Forelimb muscle (tissue), 1 donor: ENCODE measurements at places on chromosomes 1 and 21.

GRCh38 chr1:23643736-23644554, 47.7 kb upstream of the RPL11 start:
- no peak for DNase-seq

DNA sequence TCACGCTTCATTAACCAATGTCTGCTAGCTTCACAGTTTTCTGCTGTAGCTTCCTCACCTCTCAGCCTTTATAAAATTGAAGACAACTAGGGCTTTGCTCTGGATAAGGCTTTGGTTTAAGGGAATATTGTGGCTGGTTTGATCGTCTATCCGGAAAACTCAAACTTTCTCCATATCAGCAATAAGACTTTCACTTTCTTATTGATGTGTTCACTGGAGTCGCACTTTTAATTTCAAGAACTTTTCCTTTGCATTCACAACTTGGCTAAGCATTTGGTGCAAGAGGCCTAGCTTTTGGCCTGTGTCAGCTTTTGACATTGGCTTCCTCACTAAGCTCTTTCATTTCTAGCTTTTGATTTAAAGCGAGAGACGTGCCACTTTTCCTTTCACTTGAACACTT, 12.9 kb downstream of the COA6 start:
- no peak for DNase-seq

GRCh38 chr1:201171063-201172036, 17.1 kb upstream of the TMEM9 start:
- DNase-seq, result no peak

- DNase-seq, result no peak
Measured at GRCh38 chr21:36602735-36603134, 96.2 kb upstream of the SIM2 start.

DNA sequence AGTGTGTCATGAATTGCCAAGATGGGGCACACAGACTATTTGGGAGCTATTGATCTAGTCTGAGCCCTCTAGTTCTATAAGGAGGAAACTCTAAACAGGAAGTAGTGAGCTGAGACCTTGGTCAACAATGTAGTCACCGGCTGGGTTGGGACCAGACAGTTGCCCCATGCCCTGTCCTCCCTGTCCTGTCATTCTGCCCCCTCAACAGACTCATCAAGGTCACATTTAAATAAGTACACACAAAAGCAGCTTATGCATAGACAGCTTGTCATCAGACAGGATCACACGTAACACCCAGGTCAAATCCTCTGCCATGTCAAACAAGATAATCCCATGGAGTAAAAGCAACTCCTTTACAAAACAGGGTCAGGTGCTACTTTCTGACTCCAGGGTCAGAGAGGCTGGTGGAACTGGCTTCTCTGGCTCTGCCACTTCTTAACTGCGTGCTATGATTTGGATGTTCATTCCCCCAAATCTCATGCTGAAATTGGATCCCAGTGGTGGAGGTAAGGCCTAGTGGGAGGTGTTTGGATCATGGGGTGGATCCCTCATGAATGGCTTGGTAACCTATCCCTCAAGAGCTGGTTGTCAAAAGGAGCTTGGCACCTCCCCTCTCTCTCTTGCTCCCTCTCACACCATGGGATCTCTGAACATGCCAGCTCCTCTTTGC, 128.9 kb downstream of the HIVEP3 start:
- no peak for DNase-seq

- no peak for DNase-seq
Measured at GRCh38 chr1:85544689-85545215, 35.8 kb upstream of the CCN1 start.

- peak; percentile 60 for DNase-seq
Measured at GRCh38 chr1:35557118-35557610, at the start of gene KIAA0319L. KIAA0319L (minus strand) TSS chr1:35557403; CDS start chr1:35554491, 2,912 bp downstream.

GRCh38 chr21:43341378-43342161, 85.4 kb downstream of the SIK1 start:
- DNase-seq, result no peak

DNA sequence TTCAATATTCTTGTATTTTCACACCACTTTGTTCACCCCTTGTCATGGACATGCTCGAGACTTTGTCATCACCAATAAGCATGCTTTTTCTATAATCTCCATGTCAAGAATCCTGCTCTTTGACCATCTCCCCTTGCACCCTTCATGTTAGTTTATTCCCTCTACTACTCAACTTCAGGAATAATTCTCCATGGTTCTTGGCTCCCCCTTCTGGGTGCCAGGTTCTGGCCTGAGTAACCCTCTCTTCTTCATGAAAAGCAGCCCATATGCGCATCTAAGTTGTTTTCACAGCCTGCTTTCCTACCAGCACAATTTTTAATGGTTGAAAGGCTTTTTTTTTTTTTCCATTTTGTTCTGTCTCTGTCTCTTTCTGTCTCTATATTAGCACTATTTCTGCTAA, 160.7 kb downstream of the LEPR start:
- no peak for DNase-seq

GRCh38 chr1:37473431-37474045, 842 bp upstream of the ZC3H12A start:
- DNase-seq, result no peak

- DNase-seq, result peak; percentile 35
Measured at GRCh38 chr1:9004700-9005394, 21.4 kb downstream of the SLC2A7 start.

- no peak for DNase-seq
Measured at GRCh38 chr1:3465935-3466321, 11.5 kb downstream of the ARHGEF16 start.

GRCh38 chr1:107952989-107953388, 12.0 kb downstream of the VAV3 start:
- DNase-seq, result no peak

DNA sequence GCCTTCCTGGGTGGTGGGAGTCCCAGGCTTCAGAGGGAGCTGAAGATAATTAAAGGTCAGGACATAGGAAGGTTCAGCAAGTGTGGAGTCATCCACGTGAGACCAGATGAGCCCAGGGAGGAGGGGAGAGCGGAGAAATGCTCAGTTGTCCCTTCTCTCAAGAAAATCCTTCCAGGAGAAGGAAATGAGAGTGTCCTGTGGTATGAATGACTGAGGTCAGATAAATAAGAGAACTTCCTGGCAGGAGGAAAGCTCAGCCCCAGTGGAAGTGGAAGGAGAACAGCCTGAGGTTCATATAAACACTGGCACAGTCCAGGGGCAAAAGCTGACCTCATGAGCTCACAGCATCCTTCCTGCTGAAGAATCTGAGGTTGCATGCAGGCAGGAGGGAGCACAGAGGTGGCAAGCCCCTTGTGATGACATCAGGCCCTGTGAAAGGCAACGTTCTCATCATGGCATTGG, 97.6 kb downstream of the NAV1 start:
- no peak for DNase-seq

GRCh38 chr1:63810936-63811469, 37.2 kb downstream of the ROR1 start:
- no peak for DNase-seq

DNA sequence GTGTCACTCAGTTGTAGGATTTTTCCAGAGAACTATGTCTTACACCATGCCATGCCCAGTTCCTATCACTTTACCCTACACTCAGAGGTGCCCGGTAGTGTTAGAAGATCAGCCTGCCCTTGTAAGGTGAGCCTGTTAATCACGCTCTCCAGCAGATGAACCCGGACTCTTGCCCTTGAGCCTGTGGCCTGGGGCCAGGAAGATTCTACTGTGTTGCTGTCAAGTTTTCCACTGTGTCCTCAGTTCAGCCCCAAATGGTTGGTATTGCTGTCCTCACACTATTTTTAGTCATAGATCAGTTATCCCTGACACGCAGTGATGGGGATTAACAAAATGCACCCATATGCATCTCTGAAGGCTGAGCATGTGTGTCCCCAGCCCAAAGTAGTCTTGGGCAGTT, 105.0 kb upstream of the SPAG17 start:
- DNase-seq, result no peak

GRCh38 chr1:41021526-41022308, at the start of gene SLFNL1:
SLFNL1 (minus strand) TSS chr1:41021725; CDS start chr1:41020660, 1,065 bp downstream.
- DNase-seq, result no peak

DNA sequence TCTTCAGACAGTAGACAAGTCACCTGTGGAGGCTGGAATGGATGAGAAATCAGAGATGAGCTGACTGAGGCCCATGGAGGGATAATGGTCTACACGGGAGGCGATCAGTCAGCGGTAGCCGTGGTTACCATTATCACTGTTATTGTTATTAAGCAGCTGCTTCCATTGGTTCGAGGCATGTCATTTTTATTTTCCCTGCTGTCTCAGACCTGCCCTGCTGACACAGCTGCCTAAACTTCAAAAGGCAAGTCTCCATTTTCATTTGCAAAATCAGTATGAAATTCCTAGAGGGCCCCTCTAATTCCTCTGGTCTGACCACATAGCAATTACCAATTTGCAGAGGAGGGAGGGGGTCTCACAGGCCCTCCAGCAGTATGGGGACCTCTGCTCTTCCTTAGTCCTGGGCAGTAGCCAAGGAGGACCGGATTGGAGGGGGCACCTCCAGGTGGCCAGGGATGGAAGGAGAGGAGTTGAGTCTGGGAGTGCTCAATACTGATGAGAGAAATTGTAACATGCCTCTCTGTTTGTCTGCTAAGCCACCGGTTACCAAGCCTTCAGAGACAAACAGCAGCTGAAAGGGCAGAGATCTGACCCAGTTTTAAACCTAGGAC, 184.2 kb downstream of the TRABD2B start:
- DNase-seq, result no peak

GRCh38 chr1:47944561-47944960, 52.6 kb downstream of the TRABD2B start:
- no peak for DNase-seq

DNA sequence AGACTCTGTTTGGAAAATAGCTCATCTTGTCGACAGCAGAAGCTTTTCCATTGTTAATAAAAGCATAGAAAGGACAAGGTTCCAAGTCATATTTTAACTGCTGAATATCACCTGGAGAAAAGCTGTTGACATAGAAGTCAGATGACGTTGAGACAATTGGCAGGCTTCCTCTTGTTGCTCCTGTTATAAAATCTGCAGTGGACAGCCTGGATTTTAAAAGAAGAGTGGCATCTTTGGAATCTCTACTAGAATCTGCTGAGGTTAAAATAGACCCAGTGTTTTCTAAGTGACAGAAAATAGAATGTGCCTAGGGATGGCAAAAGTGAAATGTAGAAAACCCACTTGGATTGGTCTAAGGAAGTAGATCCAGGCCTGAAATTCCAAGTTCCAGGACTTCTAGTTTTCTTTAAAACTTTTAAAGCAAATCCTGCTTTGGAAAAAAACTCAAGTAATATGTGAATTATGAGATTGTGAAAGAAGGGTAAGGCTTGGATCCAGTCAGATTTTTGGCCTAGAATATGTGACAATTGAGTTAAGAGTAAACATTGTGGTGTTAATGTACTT, 53.6 kb upstream of the NEXN start:
- peak; percentile 90 for DNase-seq

- no peak for DNase-seq
Measured at GRCh38 chr1:64472040-64472376, 2.1 kb downstream of the CACHD1 start.

- no peak for DNase-seq
Measured at GRCh38 chr1:5611851-5612250, 380.4 kb downstream of the NPHP4 start.

DNA sequence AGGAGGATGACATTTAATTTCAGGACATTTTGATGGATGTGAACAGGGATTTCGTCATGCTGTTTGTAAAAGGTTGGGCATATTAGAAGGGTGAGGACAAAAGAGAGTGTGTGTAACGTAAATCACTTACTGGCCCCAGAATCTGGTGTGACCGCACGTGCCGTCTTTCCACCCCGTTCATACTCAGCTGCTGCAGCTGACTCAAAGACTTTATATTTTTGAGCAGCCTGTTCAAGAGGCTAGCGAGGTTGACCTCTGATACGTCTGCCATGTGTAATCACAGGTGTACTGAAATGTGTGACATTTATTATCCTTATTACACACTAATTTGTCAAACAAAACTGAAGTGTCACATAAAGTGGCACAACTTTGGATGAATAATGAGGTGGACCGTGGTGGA, 66.5 kb upstream of the ERRFI1 start:
- no peak for DNase-seq
